ENCODE measurements at places on chromosomes 7 and 10.

DNA sequence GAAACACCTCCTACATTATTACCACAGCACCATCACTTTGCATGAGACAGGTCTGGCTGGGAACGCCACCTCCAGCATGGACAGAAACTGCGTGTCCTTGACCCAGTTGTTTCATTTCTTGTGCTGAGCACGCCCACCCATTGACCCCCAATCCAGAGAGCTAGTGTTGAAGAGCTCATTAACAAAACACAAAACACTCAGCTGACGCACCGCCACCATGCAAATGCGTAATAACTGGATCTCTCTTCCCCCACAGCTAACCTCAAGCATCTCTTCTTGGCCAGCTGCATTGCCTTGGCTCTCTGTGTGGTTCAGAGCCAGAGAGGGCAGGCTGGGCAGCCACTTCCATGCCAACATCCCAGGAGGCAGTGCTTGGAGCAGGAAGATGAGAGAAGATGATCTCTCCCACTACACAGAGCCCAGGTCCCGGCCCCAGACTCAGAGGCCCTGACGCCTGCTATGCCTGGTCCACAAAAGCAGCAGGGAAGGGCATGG lies 173.5 kb downstream of the PLXNA4 start:
- no peak for DNase-seq

DNA sequence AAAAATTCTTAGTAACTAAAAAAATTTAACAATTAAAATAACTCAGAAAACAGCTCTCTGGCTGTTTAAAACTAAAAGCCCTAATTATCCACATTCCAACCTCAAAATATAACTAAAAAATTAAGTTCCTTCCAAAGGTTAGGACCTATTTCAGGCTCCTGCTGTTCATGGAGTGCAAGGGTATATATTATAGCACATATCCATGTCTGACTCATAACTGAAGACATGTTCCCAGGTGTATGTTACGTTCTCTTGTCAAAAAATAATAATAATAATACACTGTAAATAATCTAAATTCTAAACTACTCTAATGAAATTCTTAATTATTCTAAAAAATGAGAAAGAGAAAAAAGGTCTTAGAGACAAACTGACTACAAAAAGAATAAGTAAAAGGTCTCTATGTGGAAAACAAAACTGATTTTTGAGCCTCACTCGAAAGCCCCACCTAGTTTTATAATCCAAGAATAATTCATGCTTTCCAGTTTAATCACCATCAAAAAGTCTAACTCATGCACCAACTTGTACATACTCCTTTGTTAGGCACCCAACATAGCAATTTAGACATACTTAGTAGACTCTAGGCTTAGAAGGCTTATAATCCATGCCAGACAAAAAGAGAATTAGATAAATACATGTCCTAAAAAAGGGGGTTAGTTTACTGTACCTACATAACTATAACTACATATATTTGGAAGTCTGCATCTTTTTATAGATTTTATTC lies 171.4 kb downstream of the KMT2E start:
- no peak for DNase-seq

DNA sequence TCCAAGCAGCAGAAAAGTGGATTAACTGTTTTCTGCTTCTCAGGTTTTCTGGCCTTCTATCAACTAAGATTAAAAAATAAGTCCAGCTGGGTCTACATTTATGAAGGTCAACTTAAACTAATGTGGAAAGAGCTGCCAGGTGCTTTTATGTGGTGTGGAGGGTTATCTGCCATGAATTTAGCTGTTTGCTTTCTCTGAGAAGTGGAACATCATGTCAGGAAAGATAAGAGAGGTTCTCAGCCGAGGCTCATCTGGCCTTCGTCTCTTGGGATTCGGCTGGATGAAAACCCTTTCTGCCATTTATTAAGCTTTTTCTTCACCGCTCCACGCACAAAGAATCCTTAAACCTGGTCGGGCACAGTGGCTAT lies 5.5 kb downstream of the PTPRN2 start:
- DNase-seq = no peak

DNA sequence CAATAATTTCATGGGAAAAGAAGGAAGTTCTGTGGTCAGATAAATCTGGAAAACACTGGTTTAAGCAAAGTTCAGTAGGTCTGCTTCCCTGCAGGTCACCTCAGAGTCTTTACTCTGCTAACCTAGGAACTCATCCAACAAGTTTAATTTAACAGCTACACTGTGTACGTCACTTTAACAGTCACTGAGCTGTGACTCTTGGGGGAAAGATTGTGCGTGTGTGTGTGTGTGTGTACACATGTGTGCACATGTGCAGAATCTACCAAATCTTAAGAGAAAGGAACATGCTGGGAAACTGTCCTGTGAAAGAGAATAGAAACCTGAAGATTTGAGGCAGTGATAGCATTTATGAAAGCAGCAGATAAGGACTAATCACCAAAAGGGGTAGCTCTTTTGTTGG lies 62.6 kb downstream of the IKZF1 start:
- peak; percentile 65 for DNase-seq

DNA sequence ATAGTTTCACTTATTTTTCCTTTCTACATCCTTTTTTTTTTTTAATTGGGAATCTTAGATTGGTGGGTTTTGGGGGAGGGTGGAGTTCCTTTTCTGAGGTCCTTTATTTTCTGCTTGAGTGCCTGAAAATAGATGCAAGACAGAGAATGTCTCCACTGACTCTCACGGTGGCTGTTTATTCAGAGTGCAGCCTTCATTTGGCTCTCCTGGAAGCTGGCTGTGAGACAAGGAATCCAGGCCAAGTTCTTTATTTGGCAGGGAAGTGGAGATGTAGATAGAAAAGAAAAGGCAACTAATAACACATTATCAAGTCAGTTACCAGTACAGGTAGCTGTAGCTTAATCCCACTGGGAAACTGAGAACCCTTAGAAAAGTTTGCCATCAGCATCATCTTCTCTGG lies 118.6 kb downstream of the CNTNAP2 start:
- DNase-seq = no peak

Measured in CD4-positive, alpha-beta T cell treated with Interleukin-10 for 1 hour (primary cell).